Foreskin keratinocyte (primary cell): ENCODE measurements at places on chromosomes 6 and 20.
A peak's percentile ranks its signal among the peaks of the same experiment; 100 is the strongest.

- no peak for DNase-seq
Observed at GRCh38 chr20:63099456-63100173, 92.9 kb upstream of the BHLHE23 start.

- DNase-seq, result no peak
Observed at GRCh38 chr20:13461849-13462458, 176.8 kb downstream of the TASP1 start.

GRCh38 chr20:50014570-50015562 is 32.1 kb downstream of the SNAI1 start:
- DNase-seq, result no peak

DNA sequence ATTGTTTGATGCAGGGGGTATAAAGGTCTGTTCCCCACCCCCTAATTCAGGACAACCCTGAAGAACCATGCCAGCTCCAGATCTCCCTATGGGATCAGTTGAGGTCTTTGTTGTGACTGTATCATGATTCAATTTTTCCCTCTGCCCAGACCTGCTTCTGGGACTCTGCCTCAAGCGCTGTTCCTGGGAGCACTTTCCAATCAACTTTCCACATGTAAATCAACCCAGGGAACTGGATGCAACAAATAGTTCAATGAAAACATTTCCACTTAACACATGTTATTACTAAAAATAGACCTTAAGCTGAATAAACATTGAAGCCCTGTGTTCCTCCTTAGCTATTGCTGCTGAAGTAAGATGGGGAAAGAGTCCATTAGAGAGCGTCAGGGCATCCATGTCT is 139.5 kb downstream of the C6orf58 start:
- peak; percentile 37 for DNase-seq

DNA sequence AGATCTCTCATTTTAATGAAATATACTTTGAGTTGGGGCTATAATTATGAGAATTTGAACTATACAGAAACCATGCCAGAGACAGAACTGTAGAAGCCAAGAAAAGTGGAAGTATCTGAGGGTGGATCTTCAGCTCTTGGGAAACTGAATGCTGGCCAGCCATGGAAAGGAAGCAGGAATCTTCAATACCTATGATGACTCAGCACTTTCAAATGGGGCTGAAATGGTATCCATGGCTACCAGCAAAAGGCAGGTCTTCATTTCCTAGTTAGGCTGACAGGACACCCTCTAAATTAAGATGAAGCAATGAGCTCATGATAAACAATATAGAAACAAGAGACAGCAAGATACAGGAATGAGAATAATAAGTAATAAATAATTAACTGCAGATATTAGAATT is 171.3 kb downstream of the COL21A1 start:
- peak; percentile 33 for DNase-seq

- DNase-seq, result no peak
Observed at GRCh38 chr6:21189759-21190158, 403.8 kb upstream of the SOX4 start.

DNA sequence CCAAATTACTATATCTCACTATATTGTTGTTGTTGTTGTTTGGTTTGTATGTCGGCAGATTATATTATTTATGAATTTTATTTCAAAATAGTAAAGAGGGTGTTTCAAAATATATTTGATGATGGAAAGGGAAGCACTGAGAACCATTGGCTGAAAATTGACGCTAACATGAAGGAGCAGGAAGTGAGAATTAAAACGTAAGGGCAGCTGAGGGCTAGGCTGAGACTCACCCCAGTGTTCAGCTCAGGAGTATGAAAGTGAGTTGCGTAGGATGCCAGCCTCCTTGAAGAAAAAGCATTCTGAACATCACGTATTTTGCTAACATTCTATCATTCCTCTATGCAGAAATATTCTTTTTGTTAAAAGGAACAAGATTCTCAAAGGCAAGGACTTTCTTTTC is 10.7 kb upstream of the IPCEF1 start:
- no peak for DNase-seq

DNA sequence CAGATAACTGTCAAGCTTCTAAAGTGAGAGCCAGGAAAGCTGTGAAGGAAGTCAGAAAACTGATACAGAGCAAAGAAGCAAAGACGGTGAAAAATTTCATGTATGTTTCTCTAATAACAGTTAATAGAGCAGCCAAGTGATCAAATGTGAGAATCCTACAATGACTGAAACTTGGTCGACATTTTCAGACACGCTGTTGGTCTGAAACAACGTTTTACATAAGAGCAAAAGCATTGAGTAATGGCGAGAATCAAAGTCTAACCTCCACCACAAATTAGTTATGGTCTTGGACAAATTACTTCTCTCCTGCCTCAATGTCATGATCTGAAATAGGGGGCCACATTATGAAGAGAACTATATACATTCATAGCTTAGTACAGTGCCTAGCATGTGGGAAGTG is 3.3 kb downstream of the MKKS start:
- no peak for DNase-seq

GRCh38 chr20:46979603-46980241 is 85.1 kb downstream of the EYA2 start:
- no peak for DNase-seq

- DNase-seq, result no peak
Observed at GRCh38 chr6:1065986-1066385, 245.9 kb upstream of the FOXQ1 start.

DNA sequence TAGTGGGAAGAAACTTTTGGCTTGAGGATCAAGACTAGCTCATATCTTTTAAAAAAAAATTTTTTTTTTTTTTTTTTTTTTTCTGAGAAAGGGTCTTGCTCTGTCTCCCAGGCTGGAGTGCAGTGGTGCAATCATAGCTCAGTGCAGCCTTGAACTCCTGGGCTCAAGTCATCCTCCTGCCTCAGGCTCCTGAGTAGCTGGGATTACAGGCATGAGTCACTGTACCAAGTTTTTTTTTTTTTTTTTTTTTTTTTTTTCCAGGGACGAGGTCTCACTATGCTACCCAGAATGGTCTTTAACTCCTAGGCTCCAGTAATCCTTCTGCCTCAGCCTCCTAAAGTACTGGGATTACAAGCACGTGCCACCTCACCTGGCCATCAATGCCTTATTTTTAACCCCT is 27.9 kb downstream of the GCLC start:
- DNase-seq, result peak; percentile 39

- no peak for DNase-seq
Observed at GRCh38 chr6:66198062-66198624, 491.1 kb upstream of the EYS start.

- DNase-seq, result no peak
Observed at GRCh38 chr20:21244808-21245207, 58.3 kb upstream of the XRN2 start.

GRCh38 chr20:47620808-47621805 is 119.4 kb downstream of the NCOA3 start:
- no peak for DNase-seq

DNA sequence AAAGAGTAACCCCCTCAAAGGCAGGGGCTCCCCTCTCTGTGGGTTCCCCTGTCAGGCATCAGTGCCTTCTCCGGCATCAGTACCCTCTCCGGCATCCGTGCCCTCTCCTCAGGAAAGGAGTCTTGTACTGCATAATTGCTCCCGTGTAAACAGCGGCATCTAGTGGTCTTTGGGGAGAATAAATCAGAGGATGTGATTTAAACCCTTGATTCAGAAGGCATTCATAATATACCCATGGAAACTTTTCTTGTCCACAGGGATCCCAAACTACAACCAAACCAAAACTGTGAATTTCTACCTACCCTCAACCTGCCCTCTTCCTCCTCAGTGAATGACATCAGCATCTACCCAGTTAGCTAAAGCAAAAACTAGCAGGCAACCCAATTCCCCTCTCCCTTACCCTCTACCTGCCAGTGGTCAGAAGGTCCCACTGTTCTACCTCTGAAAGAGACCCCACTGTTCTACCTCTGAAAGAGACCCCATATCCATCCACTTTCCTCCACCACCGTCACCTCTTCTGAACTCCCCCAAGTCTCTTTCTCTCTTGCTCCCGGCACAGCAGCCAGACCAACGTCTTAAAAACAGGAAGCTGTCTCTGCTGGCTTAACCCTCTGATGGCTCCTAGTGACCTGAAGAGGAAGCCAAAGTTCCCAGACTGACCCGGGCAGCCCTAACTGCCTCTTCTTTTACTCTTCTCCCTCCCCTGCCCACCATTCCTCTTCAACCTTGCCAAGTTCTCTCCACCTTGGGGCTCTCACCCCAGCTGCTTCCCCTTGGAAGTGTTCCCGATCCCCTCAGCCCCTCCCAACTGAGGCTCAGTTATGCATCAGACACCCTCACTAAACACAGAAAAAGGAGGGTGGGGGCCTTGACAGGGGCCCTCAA is 27.2 kb downstream of the UBE2V1 start:
- DNase-seq, result peak; percentile 42

DNA sequence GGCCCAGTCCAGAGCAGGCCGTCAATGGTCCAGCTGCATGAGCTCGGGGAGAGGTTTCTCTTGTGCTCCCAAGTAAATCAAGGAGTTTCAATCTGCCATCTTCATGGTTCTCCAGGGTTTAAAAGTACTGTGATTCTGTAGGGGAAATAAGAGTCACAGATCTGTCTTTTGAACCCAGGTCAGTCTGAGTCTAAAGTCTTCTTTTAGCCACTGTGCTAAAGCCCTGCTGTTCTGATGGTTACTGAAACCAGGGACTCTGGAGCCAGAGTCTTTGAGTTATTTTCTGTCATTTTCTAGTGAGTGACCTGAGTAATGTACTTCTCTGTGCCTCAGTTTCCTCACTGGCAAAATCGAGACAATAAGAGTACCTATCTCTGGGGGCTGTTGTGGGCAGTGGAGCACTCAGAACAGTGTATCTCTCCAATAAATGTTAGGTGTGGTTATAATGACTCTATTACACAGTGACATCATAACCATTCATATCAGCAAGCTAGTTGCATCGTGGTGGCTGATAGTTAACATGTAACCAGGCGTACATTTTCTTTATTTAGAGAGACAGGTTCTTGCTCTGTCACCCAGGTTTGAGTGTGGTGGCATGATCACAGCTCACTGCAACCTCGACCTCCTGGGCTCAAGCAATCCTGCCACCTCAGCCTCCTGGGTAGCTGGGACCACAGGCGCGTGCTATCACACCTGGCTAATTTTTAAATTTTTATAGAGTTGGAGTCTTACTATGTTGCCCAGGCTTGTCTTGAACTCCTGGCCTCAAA is 74.6 kb upstream of the KCNG1 start:
- DNase-seq, result no peak

DNA sequence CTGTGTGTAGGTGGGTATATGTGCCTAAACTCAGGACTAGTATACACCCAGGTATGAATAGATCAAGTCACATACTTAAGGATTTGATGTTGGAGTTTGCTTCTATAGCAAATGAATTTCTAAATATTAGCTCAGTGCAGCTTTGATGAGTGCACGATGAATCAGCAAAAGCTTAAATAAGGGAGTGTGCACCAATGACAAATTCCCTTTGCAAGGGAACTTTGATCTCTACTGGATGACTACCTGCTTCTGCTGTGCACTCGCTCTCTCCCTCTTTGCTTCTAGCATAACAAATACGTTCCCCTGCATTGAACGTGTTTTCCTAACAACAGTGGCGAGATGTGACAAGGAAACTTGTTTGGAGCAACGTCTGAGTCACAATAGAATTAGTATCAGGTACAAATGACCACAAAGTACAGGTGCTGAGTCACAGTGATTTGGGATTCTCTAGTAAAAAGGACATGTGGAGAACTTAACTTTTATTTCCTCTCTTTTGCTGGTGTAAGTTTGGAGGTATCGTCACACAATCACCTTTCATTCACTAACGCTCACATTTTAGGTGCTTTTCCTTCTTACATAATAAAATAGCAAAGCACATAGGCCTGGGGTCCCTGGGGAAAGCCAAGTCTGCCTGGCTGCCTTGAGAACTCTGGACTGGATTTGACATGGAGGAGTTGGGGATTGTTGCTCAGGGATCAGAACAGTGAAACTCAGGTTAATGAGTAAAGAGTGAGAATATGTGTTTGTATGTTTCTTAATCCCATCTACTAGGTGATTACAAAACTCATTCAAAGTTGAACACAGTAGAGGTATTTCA is 49.7 kb downstream of the KLHL31 start:
- DNase-seq, result peak; percentile 97

- DNase-seq, result no peak
Observed at GRCh38 chr6:166770216-166771116, 143.4 kb upstream of the RPS6KA2 start.

- no peak for DNase-seq
Observed at GRCh38 chr20:15848995-15849610, 724.1 kb downstream of the KIF16B start.

DNA sequence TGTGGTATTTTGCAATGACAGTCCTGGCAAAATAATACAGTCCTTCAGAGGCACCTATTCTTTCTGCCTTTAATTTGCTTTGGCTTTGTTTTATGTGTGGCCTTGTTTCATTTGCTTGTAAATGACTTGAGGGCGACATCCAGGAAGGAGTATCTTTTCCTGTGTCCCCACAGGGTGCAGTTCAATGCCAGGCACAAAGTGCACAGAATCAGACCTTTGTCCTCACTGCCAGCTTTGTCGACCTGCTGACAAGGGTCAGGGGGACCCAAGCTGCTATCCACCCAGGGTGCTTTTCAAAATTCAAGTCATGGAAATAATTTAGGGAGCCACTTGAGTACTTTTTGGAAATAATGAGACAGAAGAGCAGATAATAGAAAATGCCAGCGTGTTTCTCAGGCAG is 37.0 kb upstream of the CDKN1A start:
- no peak for DNase-seq

GRCh38 chr6:90131614-90132423 is 164.8 kb downstream of the BACH2 start:
- no peak for DNase-seq

DNA sequence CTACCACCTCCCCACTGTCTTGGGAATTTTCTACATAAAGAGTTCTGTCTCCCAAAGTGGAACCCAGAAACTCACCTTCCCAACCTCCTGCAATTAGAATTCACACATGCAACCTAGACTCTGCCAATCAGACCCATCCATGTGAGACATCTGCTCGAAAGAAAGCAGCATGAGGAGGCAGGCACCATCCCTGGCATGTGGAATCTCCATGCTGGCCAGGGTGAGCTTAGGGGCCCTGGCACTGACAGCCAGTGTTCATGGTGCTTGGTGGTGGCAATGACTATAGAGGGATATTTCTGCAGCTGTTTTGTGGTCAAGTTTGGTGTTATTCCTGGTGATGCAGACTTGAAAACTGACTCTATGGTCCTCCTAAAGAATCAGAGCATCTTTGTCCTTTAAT is 17.4 kb upstream of the FOXF2 start:
- no peak for DNase-seq

DNA sequence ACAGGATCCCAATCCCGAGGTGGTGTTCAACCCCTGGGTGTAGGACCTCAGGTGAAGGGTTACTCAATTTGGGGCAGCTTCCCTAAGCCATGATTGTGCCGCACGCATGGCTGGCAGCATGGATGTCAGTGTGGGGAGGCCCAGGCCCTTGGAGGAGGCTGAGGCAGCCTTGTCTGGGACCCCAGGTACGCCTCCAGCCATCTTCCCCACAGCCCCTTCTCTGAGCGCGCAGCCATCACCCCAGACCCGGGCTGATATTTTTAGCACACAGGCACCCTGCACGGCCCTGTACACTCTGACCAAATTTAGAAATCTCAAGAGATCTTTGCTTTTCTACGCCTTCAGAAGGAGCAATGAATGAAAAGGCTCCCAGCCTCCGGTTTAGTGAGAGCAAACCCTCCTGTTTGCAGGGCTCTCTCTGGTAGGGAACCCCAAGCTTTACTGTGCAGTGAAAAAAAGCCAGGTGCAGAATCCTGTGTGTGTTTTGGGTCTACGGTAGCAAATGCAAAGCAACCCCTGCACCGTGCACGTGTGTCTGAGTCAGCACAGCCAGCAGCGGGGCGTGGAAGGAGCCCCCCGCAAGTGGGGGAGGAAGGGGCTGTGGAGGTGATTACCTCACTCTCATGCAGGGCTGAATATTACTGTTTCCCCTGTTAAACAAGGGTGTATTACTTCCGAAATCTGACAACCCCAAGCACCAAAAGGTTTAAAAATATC is 44.3 kb downstream of the CTCFL start:
- DNase-seq, result no peak
